Colonic mucosa (tissue), 4 donors: ENCODE measurements at places on chromosomes 3 and 15. TPM values are rescaled to one million over a fixed set of nuclear protein-coding genes. Genes with fewer than 3 reads are reported as not detected.

DNA sequence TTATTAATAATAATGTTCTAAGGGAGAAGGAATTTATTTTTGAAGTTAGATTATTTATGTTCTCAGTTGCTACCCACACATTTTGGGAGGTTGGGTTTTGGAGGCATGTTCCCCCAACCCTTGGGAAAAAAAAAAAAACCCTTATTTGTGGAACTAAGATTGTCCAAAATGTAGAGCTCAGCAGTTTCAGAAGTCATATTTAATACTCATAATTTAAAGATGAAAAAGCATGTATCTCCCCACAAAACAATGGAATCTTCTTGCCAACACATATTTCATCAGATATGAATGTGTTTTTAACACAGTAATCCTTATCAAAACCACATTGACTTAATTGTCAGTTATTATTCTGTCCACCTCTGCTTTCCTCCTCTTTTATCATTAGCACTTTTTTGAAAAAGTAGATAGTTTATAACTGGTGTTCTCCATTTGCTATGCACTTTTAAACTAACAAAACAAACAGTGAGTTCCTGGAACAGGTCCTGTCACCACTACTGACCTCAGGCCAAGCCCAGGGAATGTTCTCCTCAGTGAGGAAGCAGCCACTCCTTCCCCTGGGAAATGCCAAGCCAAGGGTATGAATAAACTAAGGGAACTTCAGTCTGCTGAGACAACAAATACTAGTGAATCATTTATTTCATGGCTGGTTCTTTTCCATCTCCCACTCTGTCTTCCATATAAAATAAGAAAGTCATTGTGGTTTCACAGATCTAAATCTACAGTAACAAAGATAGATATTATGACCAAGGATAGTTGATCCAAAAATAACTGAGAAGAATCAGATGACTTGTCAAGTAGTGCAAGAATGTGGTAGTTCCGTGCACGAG lies 414.4 kb upstream of the ALCAM start:
- no peaks in the 10 kb centered on the region for H3K36me3 ChIP-seq
- H3K27me3 ChIP-seq = no peaks in the 10 kb centered on the region
- DNase-seq = no peak
- no peaks in the 10 kb centered on the region for H3K4me1 ChIP-seq
- no peak overlapping the region for H3K4me3 ChIP-seq
- H3K27ac ChIP-seq = no peak overlapping the region

DNA sequence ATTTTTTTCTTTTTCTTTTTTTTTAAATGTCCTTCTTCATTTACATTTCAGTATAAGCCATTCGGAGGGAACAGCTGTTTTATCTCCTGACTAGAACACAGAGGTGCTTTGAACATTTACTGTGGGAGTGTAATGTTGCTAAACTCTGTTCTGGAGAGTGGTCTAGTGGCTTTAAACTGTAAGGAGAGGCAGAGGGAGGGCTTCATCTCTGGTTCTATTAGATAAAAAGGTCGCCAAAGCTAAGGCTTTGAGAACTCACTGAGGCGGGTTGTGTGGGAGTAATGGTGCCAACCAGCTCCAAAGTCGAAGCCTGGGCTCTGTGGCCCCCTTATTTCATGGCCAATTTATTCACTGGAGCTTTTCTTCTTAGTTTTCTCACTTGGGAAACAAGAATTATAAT lies 133.2 kb downstream of the ANXA2 start:
- H3K27me3 ChIP-seq = no peaks in the 10 kb centered on the region
- no peaks in the 10 kb centered on the region for H3K36me3 ChIP-seq
- H3K4me1 ChIP-seq = no peaks in the 10 kb centered on the region
- H3K27ac ChIP-seq = no peak overlapping the region
- H3K4me3 ChIP-seq = no peak overlapping the region

DNA sequence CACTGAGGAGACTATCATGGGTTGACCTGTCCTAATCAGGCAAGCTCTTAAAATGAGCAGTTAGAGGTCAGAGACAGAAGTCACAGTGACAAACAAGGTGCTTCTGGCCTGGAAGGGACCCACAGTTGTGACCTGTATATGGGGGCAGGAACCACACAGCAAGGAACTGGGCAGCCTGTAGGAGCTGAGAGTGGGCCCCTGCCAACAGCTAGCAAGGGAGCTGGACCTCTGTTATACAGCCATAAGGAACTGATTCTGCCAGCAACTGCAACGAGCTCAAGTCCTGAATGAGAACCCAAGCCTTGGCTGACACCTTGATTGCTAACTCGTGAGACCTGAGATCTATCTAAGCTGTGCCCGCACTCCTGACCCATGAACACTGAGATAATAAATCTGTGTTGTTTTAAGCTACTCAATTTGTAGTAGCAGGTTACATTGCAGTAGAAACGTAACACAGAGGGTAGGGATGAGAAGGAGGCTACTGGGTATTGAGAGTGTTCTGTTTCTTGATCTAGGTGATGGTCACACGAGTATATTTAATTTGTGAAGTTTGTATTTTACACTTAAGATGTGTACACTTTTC lies 44.5 kb upstream of the MAGI1 start:
- H3K4me1 ChIP-seq = no peaks in the 10 kb centered on the region
- H3K36me3 ChIP-seq = no peaks in the 10 kb centered on the region
- DNase-seq = no peak
- H3K27ac ChIP-seq = no peak overlapping the region

DNA sequence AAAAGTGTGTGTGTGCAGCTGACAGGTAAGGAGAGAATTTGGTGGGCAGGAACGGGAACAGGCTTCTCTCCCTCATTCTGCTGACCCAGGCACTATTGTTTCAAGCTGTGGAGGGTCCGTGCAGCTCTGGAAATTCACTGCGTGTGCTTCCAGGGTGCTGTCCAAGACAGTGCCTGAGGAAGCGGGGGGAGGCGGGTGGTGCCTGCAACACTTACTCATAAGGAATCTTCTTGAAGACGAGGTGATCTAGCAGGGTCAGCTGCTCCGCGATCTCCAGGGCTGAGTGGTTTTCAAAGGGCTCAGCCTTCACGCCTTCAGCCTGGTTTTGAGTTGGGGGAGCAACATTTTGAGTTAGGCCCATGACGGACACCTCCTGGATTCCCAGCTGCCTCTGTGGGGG lies 46.6 kb upstream of the CTSH start:
- H3K27me3 ChIP-seq = no peaks in the 10 kb centered on the region
- H3K4me3 ChIP-seq = no peak overlapping the region
- H3K27ac ChIP-seq = no peak overlapping the region
- H3K4me1 ChIP-seq = no peaks in the 10 kb centered on the region

CHRM5 gene
- total RNA-seq = not detected

MESP2 gene
- 5.4 TPM for total RNA-seq

SLC12A1 gene
- not detected for total RNA-seq
